ENCODE measurements at places on chromosomes 1 and 21. TPM values are rescaled to one million over a fixed set of nuclear protein-coding genes. Genes with fewer than 3 reads are reported as not detected.

LYPD8 gene
- total RNA-seq, result not detected

CHI3L2 gene
- total RNA-seq, result 9.2 TPM

HES4 gene
- total RNA-seq, result 5.7 TPM

TNFRSF25 gene
- total RNA-seq, result 55.8 TPM

DNA sequence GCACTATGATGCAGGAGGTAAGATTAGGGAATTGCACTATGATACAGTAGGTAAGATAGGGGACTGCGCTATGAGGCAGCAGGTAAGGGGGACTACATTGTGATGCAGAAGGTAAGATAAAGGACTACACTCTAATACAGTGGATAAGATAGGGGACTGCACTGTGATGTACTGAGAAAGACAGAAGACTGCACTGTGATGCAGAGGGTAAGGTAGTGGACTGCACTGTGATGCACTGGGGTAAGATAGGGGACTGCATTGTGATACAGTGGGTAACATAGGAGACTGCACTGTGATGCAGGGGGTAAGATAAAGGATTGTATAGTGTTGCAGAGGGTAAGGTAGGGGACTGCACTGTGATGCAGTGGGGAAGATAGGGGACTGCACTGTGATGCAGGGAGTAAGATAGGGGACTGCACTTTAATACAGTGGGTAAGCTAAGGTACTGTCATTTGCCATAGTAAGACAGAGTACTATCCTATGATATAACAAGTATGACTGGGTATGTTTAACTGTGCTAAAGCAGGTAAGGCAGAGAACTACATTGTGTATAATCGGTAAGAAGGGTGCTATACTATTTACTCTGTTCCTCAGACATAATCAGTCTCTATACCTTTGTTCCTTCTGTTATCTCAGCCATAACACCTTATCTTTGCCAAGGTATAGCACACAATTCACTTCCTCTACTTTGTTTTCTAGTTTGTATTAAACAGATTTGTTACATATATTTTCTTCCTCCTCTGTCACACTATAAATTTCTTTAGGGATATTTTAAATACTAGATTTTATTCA lies 208.5 kb downstream of the BARHL2 start:
- no peaks in the 10 kb centered on the region for H3K36me3 ChIP-seq
- no peak for DNase-seq
- H3K4me1 ChIP-seq, result no peaks in the 10 kb centered on the region
